ENCODE measurements at places on chromosomes 6 and 20.

GRCh38 chr6:138455746-138456400 lies 43.4 kb downstream of the NHSL1 start:
- DNase-seq = peak; percentile 67

- no peak for DNase-seq
These were observed 14.9 kb downstream of the CRISP2 start for GRCh38 chr6:49698478-49698877.

- DNase-seq = no peak
These were observed 731.4 kb upstream of the CITED2 start for GRCh38 chr6:140105857-140106256.

GRCh38 chr20:44646641-44647274 lies 4.7 kb downstream of the ADA start:
- DNase-seq = peak; percentile 18

- no peak for DNase-seq
These were observed 2.7 kb downstream of the SLC2A10 start for GRCh38 chr20:46712056-46712636.

- no peak for DNase-seq
These were observed 986.3 kb downstream of the TFAP2A start for GRCh38 chr6:9428421-9429172.

Measured in CD4-positive, alpha-beta T cell treated with Interleukin-17A for 1 hour (primary cell).